ENCODE measurements at places on chromosomes 3 and 15.

DNA sequence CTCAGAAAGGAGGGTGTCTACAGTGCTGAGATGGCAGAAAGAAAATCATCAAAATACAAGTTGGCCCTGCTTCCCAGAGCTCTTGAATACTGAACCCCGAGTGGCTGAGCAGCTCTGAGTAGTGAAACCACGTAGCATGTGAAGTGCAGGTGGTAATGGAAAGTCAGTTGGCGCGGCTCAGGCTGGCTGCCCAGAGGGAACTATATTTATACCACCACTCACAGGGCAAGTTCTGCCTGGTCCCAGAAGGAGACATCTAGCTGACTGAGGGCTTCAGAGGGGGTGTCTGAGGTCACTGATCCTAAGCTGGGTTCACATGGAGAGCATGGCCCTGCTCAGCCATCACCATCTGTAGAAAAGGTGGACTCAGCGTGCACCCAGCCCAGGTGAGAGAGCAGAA lies 129.6 kb upstream of the AGBL1 start:
- no peak for DNase-seq

DNA sequence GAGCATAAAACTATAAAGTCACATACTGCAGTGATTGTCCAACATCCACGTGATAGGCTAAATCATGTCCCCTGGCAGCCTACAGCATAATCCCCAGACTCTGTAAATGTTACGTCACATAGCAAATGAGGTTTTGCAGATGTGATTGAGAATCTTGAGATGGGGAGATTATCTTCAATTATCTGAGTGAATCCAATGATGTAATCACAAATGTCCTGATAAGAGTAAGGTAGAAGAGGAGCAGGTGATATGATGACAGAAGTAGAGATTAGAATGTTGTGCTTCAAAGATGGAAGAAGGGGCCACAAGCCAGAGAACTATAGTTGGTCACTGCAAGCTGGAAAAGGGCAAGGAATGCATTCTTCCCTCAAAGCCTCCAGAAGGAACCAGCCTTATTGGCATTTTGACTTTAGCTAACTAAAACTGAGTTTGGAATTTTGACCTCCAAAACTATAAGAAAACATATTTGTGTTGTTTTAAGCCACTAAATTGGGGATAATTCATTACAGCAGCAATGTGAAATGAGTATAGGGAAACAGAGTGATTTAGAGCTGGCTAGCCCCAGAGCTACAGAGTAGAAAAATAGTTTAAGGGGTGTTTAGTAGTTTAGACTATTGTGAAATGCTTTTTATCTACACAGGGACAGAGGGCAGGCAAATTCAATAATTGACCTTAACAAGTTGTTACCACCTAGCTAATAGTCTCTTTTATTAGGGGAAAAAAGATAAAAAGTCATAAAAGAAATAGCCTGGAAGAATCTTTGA lies 15.2 kb downstream of the SLC2A2 start:
- no peak for DNase-seq

DNA sequence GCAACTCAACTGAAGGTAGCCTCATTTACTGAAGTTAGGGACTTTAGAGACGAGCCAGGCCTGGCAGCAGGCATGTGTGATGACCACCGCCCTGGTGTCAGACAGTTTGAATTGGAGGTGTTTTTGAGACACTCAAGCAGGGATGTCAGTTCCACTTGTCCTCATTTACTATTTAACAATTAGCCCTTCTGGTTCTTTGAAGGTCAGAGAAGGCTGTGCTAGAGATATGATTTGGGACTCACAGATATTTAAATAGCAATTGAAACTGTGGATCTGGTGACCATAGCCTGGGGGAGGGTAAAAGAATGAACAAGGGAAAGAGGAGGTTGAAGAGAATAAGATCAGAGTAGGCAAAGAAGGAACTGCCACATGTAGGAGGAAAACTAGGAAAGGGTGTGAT lies 74.6 kb downstream of the REC114 start:
- DNase-seq, result no peak

DNA sequence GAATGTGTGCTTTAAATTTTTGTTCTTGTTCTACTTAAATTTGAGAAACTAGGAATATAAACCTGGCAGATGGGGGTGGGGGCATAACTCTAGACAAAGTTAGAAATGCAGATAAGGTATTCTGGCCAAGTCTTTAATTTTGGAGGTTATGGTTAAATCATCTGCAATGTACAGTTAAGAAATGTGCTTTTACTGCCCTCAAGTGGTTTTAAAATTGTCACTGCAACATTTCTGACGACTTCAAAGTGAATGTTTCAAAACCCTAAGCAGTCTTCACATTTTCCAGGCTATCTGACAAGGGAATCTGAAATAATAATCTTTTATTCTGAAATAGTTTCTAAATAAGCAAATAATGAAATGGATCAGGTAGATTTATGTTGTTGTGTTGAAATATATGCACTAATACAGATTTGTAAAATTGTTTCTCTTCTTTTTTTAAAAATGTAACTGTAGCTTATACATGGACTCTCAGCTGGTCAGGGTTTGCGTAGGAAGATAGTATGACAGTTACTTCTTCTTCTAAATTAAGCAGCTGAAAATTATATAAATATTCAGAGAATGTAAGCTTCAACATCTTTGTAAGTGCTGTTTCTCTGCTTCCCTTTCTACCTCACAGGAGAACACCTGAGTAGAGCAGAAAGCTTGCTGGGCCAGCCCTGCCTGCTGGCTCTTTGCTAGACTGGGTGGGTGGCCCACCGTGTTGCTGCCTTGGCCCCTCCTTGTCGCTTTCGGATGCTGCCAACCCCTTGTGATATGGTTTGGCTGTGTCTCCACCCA lies 45.0 kb downstream of the SUCNR1 start:
- DNase-seq, result peak; percentile 66

- peak; percentile 91 for DNase-seq
Measured at GRCh38 chr15:68578175-68578979, 416 bp upstream of the CORO2B start.

- no peak for DNase-seq
Measured at GRCh38 chr3:9233101-9233500, 16.3 kb downstream of the SRGAP3 start.

DNA sequence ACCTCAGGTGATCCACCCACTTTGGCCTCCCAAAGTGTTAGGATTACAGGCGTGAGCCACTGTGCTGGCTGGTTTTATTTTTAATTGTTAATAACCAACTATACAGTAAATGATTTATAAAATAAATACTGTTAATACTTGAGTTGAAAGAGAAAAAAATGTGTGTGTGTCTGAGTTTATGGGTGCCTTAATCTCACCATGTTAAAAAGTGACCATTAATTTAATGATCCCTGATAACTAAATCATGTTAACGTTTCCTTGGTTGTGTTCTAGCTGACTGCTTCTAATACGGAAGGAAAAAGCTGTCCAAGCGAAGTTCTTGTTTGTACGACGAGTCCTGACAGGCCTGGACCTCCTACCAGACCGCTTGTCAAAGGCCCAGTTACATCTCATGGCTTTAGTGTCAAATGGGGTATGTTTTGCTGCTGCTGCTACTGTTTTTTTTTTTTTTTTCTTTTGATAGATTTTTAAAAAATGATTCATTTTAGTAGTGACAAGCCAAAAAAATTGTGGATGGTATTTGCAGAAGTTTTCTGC lies 113.5 kb downstream of the GHSR start:
- no peak for DNase-seq

DNA sequence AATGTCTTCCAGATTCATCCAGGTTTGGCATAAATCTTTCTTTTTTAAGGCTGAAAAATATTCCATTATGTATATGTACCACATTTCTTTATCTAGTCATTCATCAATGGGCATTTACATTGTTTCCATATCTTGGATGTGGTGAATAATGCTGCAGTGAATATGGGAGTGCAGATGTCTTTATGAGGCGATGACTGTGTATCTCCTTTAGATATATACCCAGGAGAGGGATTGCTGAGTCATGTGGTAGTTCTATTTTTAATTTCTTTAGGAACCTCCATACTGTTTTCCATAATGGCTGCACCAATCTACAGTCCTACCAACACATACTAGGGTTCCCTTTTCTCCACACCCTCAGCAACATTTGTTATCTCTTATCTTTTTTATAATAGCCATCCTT lies 96.3 kb downstream of the LRRC28 start:
- DNase-seq, result no peak
